CD4-positive, alpha-beta T cell (primary cell): ENCODE measurements at places on chromosomes 3 and 15.
A peak's percentile ranks its signal among the peaks of the same experiment; 100 is the strongest.

DNA sequence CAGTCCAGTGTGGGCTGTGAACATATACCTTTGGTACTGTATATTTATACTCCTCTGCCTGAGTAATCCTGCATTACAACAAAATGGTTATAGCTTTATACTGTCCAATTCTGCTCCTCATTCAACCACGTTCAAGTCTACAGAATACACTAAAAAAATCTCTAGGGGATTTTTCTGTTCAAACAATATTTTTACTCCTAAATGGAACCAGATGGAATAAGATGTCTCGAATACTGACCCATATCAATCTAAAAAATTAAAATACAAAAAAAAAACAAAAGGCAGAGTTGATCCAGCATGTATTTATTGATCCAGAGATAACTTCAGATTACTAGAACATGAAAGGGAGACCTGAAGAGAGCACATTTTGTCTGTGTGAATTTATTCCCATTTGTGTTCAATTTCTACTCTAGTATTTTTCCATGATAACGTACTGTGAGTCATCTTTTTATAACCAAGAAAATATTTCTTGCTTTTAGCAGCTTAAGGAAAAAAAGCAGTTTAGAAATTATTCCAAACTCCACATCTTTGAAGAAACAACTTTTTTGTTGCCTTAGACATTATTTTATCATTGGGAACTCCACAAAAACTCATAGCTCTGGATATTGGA, 910.7 kb downstream of the TBL1XR1 start:
- no peak for DNase-seq

- no peak for DNase-seq
Measured at GRCh38 chr15:52067545-52067926, 45.0 kb downstream of the BCL2L10 start.

- no peak for DNase-seq
Measured at GRCh38 chr3:121075191-121075590, 167.2 kb downstream of the STXBP5L start.

DNA sequence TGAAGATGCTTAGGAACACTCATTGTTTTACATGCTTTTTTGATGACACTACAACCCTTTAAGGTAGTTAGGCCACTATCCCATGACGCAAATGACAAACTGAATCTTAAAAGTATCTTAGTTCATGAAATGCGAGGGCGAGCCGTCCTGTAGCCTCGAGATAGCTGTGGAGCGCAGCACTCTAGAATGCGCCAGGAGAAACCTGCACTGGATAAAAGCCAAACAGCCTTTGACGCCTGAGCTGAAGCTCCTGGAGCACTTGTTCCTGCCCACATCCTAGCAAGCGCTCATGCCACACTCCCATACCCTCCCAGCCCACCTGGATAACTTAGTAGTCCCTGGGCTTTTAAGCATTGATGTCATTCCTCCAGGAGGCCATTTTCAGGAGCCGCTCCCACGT, 516.9 kb downstream of the GABRG3 start:
- no peak for DNase-seq

DNA sequence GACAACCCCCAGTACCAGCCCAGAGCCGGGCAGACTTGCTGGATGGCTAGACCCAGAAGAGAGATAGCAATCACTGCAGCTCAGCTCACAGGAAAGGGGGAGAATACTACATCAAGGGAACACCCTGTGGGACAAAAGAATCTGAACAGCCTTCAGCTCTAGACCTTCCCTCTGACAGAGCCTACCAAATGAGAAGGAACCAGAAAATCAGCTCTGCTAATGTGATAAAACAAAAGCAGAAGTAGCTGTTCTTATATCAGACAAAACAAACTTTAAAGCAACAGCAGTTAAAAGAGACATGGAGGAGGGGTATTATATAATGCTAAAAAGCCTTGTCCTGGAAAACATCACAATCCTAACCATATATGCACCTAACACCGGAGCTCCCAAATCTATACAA, 283.3 kb downstream of the KLF13 start:
- no peak for DNase-seq

GRCh38 chr15:67066041-67066958, 898 bp downstream of the SMAD3 start:
- DNase-seq = peak; percentile 55

DNA sequence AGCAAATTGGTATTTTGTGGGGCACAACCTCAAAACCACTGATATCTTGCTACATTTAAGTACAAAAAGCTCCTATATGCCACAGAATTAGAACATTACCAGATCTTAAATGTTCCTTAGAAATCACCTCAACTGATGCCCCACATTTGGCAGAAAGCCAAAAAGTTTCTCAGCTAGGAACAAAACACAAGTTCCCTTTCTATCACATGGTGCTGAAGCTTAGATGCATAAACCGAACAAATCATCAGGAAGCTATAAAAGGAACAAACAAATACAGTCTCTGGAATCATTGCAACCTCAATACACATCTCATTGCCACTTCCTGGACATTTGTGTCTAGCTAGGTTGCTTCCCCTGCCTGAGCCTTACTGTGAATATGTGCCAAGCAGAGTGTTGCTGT, 492.6 kb downstream of the LPP start:
- DNase-seq = no peak

- DNase-seq = no peak
Measured at GRCh38 chr15:28125673-28126651, 26.8 kb upstream of the OCA2 start.

DNA sequence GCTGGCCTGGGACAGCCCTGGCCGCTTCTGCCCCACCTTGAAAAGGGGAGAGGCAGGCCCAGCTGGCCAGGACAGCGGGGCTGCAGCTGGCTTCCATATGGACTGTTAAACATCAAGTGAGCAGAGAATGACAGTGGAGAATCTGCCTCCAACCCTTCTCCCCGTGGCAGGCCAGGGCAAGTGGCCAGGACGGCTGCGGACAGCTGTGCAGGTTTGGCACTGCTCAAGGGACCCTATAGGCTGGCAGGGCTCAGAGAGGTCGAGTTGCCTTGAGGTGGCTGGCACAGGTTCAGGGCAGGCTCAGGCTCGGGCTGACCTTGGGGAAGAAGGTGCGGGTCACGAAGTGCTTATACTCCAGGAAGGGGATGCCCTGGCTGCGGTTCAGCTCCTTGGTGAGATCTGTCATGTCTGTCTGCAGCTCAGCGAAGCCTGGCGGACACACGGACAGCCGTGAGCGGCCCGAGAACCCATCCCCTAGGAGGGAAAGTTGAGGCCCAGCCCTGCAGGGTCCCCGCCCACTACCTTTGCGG, 24.3 kb downstream of the H1-8 start:
- DNase-seq = no peak

- no peak for DNase-seq
Measured at GRCh38 chr15:90087454-90088154, 14.7 kb downstream of the IDH2 start.
